Stimulated activated CD4-positive, alpha-beta T cell treated with anti-CD3 and anti-CD28 coated beads, Interleukin-15, amount 100 ng/mL, for 48 hours (primary cell): ENCODE measurements at places on chromosomes 1 and 21.

DNA sequence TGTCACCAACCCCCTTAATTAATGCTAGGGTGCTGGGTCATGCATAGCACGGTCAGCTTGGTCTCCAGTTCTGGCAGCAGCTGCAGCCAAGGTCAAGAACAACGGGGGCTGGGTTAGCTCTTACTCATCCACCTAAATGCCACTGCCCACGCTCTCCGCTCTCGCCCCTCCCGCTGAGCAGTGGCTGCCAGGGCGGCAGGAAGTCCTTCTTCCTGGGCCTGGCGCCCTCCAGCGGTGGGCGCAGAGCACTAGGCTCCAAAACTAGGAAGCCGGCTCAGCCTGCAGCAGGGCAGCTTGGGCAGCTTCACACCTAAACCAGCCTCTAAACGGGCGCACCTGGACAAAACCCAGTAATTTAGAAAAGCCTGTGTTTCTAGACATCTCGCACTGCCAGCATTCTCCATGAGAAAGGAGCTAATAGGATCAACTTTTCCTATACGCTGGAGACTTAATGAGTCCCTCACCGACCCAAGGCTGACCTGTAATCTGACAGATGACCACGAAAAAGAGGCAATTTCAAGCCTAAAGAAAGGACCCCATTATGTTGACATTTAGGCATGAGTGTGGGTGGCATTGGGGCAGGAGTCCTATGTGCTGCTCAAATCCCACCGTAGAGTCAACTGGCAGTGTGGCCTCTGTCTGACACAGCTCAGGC lies 78.4 kb upstream of the LRRN2 start:
- peak; percentile 44 for DNase-seq

GRCh38 chr1:155912056-155912536 lies 947 bp upstream of the RIT1 start:
- no peak for DNase-seq

- DNase-seq: no peak
Measured at GRCh38 chr1:172640111-172640510, 18.8 kb upstream of the FASLG start.

- no peak for DNase-seq
Measured at GRCh38 chr1:52668711-52669110, 29.4 kb downstream of the COA7 start.

GRCh38 chr21:41170442-41170841 lies 2.5 kb downstream of the BACE2 start:
- no peak for DNase-seq
